Fibroblast of skin of back (primary cell): ENCODE measurements at places on chromosomes 12 and 14.

- no peak for DNase-seq
Observed at GRCh38 chr14:101046071-101046470, 142.5 kb upstream of the RTL1 start.

DNA sequence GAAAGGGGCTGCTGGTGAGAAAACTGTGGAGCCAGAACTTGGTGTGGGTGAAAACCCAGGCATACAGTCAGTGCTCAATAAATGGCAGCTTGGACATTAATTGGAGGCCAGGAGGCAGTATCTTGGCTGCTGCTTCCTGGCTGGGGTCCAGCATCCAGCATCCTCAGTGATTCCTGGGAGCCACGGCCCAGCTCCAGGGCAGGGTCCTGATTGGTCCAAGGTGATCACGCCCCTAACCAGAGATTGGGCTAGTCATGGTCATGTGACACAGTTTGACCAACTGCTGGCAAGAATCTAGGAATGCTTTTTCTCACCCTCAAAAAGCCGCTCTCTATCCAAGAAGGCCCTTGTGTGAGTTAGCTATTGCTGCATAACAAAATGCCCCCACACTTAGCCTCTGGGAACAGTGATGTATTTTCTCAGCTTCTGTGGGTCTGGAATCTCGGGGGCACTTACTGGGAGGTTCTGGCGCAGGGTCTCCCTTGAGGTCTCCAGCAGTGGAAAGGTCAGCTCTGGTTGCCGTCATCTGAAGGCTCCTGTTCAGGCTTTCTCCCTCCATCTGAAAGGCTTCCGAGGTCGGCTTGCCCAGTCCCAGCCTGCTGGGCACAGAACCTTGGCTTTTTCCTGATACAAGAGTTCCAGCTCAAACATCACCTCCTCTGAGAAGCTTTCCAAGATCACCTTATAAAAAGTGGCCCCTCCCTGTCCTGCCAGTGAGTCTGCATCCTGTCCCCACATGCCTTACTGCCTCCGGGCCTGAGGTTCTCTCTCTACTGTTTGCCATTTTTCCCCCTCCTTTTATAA is 119.2 kb upstream of the NCOR2 start:
- DNase-seq: peak; percentile 49

DNA sequence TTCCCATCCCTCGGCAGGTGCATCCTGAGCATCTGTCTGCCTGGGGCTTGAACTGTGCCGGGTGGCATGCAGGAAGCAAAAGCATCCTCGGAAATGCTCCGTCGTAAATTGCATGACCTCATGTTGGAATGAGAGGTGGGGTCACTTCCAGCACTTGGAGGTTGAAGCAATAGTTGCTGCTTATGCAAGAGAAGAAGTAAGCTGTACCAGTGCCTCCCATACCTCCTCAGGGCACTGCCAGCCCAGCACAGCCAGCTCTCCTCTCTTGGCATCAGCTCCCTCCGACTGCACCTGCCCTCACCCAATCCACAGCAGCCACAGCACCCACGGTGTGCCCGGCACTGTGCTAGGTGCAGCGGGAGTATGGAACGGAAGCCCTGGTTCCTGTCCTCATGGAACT is 11.5 kb downstream of the TEAD4 start:
- no peak for DNase-seq

DNA sequence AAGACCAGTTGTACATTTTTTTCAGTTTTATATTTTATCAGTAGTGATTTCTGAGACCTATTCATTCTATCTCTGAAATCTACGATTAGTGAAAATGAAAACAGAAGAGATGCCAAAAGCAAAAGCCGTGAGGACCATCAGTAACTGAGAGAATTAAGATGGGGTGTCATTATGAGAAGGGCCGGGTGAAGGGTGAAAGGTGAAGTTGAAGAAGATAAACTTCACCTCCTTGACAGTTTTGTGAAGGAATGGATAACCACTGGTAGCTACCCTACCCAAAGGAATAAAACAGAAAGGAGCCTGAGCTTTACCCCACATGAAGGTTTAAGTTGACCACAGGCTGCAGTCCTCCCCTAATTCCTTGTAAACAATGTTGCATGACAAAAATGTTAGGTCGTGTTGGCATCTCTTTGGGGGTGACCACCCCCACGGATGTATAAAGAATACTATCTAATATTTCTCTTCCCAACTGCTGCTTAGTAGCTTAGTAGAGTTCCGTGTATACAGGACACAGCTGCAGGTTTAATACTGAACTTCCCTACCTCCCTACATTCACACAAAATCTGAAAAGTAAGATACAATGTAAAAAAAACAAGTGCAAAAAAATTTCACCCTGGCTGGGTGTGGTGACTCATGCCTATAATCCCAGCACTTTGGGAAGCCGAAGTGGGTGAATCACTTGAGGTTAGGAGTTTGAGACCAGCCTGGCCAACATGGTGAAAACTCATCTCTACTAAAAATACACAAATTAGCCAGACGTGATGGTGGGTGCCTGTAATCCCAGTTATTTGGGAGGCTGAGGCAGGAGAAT is 23.9 kb downstream of the GPR19 start:
- DNase-seq: peak; percentile 76

DNA sequence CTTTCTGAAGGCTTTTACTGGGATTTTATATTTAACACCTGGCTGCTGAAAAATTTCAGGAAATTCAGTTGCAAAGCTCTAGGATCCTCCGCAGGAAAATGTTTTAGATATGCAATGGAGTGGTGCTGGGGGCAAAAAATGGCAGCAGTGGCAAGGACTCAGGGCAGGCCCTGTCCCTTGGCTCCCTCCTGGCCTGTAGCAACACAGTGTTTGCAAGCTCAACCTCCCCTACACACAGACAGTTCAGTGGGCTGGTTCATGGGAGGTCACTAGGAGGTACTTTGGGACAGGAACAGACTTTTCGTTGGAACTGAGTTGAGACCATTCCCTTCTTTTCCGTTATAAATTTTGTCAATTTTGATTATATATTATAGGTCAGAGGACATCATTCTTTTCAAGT is 270.4 kb downstream of the ADAMTS20 start:
- no peak for DNase-seq

- no peak for DNase-seq
Observed at GRCh38 chr12:14214495-14214894, 151.0 kb upstream of the ATF7IP start.

DNA sequence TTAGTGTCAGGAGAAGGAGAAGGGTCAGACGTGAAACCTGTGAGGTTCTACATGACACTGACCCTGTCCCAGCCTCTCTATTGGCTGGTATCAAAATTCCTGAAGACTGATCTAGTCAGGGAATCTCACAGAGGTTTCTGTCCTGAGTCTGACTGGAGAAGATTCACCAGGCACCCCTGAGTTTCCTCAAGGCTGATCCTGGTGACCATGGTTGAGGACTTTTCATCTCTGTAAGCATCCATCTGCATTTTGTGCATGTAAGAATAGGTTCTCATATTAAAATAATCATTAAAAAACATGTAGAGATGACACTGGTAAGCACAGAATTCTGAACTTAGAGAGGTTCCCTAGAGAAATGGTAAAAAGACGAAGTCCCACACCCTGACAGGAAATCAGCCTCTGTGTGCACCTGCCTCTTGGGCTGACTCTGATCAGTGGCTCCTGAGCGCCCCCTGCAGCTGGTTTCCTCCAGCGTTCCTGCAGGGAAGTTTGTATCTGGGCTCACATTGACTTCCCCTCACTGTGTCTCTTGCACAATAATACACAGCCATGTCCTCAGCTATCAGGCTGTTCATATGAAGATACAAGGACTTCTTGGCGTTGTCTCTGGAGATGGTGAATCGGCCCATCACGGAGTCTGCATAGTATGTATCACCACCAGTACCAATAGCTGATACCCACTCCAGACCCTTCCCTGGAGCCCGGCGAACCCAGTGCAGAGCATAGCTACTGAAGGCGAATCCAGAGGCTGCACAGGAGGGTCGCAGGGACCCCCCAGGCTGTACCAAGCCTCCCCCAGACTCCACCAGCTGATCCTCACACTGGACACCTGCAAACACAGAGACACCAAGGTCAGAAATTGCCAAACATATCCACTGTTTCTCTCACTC is 991.9 kb downstream of the TMEM121 start:
- DNase-seq: no peak

DNA sequence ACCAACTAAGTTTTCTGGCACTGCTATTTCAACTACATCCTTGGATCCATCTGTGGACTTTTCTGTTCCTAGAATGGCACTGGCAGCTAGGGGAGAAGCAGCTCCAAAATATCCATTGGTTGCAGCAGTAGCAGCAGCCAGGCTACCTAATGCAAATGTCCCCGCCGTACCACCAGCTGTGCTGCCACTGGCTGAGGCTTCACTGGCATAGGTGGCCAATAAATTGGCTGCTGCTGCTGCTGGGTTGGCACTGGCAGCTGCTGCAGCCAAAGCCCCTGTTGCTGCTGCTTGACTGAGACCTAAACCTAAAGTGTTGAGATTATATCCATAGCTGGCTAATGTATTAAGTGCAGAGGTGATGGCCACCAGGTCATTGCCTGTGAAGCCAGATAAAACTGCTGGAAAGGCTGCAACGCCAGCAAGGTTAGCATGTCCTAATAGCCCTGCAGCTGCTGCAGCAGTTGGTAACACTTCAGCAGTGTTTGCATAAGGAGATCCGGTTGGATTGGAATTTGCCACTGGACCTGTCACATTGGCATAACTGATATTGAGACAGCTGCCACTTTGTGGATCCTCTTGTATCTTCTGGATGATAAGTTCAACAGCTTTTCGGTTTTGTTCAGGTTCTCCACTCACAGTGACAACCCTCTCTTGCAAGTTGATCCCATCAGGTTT is 149.5 kb downstream of the NOVA1 start:
- no peak for DNase-seq

DNA sequence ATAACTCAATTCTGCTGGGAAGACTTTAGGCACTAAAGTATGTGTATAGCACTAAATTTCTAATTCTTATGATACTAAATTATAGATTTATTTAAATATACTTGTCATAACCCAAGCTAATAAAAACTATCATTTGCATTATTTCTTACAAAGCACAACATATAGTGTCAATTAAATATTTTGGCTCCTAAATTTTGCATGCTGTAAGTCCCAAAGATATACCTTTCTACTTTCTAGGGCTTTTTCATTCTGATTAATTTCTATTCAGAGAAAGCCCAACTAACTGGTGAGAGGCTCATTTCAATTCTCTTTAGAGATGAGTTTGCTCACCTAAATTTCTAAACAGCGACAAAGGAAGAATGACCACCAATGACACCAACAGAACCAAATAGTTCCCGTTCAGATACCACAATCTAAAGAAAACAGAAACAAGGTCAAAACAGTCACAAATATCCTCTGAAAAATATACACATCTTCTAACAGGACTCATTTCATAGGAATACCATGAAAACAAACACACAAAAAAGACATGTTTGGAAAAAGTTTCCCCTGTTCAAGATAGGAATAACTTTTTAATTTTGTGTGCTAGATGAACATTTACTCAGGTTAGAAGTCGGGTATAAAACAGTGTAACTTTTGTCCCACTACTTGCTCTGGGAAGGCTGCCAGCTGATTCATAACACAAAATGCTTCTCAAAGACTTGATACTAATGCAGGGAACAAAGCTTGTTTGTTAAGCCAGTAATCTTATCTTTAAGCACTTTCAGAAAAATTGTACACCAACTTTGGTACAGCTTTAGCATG is 7.6 kb downstream of the SLC38A2 start:
- DNase-seq: peak; percentile 68

- peak; percentile 55 for DNase-seq
Observed at GRCh38 chr14:61620130-61620946, 75.0 kb upstream of the HIF1A start.

DNA sequence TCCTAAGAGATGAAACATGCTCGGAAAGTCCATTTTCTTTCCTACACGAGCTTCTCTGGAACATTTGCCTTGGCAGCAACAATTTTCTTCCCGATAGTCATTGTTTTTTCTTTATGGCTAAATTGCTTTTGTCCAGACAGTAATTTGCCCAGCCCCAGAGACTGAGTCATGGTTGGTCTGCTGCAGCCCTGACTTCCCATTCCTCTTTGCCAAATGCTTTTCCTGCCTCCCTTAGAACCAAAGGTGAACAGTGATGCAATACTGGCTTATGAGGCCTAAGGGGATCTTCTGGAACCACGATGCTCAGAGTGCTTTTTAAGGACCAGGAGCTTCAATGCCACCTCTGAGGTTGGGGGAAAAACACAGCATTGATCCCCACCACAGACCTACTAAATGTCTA is 1599.6 kb upstream of the TMEM132C start:
- peak; percentile 45 for DNase-seq

GRCh38 chr12:129483111-129483893 is 420.5 kb downstream of the TMEM132D start:
- no peak for DNase-seq

GRCh38 chr12:108685469-108686260 is 45.7 kb downstream of the CORO1C start:
- peak; percentile 73 for DNase-seq

DNA sequence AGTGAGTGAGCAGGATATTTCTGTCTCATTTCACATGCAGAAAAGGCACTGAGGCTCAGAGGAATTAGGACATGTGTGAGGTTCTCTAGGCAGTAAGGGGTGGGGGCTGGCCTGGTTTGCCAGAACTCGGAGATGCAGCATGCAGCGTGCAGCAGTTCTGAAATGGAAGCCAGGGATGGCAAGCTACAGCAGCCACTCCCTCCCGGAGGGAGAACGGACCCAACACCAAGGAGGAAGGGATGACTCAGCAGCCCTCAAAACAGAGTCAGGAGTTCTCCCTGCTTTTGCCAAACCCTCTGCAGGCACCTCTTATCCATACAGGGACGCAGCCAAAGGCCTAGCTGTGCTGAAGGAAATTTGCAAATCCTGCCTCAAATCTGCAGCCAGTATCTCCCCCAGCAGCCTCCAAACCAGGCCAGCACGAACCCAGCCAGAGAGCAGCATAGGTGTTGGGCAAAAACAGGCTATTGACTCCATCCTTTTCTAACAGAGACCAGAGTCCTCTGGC is 10.3 kb upstream of the SERPINA3 start:
- DNase-seq: peak; percentile 90

GRCh38 chr12:4978737-4979136 is 64.9 kb upstream of the KCNA5 start:
- DNase-seq: peak; percentile 64

- peak; percentile 38 for DNase-seq
Observed at GRCh38 chr14:68757618-68758081, 35.2 kb downstream of the ZFP36L1 start.

DNA sequence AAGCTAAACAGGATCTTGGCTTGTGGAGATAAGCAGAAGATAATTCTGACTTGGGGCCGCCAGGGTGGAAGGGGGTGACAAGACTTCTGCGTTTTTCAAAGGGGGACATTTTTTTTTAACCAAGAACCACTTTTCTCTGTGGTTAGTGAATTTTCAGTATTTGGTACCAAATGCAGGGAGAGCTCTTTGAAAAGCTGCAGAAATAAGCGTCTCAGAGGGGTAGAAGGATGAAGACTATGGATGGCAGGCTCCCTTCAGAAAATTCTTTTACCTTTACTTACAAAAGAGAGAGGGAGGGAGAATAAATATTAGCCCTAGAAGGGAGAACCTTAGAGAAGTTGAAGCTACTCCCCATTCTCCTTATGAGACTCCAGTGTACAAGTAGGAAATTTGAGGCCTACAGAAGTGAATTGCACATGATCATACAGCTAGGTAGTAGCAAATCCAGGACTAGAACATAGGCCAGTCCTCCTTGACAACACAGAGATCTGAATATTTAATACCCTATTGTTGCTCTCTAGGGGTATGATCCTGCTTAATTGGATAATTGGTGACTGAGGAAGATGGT is 840 bp downstream of the MRPL52 start:
- no peak for DNase-seq

GRCh38 chr12:13030541-13031291 is 13.5 kb upstream of the FAM234B start:
- no peak for DNase-seq
